ENCODE measurements at places on chromosomes 7 and 10.

GRCh38 chr10:120387326-120387725 lies 69.7 kb upstream of the PLPP4 start:
- H3K4me3 ChIP-seq = no peak overlapping the region
- DNase-seq = no peak
- H3K27me3 ChIP-seq = no peaks in the 10 kb centered on the region
- H3K36me3 ChIP-seq = no peaks in the 10 kb centered on the region
- no peak overlapping the region for H3K27ac ChIP-seq

DNA sequence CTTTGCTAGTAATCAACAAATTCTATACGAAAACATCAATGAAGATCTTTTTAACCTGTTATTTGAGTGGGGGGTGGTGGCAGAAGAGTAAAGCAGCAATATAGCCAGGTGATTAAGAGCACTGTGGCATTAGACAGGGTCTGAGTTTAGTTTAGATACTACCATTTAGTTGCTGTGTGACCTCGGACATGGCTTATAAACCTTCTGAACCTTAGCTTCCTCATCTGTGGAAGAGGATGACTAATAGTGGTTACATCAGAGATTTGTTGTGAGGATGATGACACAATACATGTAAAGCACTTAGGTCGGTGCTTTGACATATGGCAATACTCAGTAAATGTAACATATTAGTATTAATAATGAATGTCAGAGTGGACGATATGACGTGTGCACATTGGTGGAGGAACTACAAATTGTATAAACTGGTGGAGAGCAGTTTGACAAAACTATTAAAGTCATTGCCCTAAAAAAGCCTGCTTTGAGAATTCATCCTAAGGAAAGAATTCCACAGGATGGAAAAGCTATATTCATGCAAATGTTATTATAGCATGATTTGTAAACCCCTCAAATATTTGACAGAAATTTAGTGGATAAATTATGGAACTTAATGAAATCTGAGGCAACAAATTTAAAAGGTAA lies 24.3 kb downstream of the SPAG6 start:
- H3K4me1 ChIP-seq = no peaks in the 10 kb centered on the region
- DNase-seq = no peak
- no peak overlapping the region for H3K27ac ChIP-seq
- H3K27me3 ChIP-seq = no peaks in the 10 kb centered on the region
- no peak overlapping the region for H3K4me3 ChIP-seq
- H3K36me3 ChIP-seq = no peaks in the 10 kb centered on the region

DNA sequence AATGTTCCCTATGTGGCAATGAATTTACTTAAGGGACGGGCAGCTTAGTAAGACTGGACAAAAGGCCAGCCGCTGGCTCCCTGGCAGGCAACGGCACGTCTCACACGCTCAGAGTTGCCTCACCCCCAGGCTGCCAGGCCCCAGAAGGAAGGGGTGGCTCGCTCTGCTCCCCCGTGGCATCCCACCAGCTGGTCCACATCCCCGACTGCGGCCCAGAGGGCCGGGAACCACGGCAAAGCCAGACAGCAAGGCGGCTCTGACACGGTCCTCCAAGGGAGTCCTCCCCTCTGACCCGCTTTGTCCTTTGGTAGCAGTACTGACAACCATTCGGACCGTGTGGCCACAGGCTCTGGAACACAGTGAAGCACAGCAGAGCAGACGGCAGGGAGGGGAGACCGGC lies 34.1 kb downstream of the NUDT1 start:
- no peaks in the 10 kb centered on the region for H3K4me1 ChIP-seq
- no peak for DNase-seq
- H3K27me3 ChIP-seq = no peaks in the 10 kb centered on the region
- no peak overlapping the region for H3K27ac ChIP-seq
- peaks cover 4% of the 10 kb centered on the region for H3K36me3 ChIP-seq

DNA sequence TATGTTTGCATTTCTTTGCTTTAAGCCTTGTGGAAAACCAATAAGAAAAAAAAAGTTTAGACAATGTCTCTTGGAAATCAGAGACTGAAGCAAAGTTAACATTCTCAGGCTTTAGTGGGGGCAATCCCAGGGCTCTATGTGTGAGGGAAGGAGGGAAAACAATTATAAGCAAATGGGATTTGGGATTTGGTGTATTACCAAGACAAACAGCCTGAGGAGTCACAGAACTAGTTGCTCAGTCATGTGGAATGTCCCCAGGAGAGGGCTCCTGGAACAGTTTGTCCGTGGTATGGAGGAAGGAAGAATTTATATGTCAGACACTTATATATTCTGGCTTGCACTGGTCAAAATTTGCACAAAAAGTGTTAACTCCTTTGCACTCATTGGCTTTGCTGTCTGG lies 562.9 kb upstream of the TPK1 start:
- H3K27ac ChIP-seq = no peak overlapping the region
- H3K4me3 ChIP-seq = no peak overlapping the region
- H3K27me3 ChIP-seq = no peaks in the 10 kb centered on the region
- no peaks in the 10 kb centered on the region for H3K36me3 ChIP-seq
- no peak for DNase-seq

- H3K4me3 ChIP-seq = no peak overlapping the region
- H3K27ac ChIP-seq = no peak overlapping the region
- no peaks in the 10 kb centered on the region for H3K27me3 ChIP-seq
- H3K4me1 ChIP-seq = peaks cover 4% of the 10 kb centered on the region
- H3K36me3 ChIP-seq = no peaks in the 10 kb centered on the region
Observed at GRCh38 chr7:30709549-30709948, 27.3 kb upstream of the CRHR2 start.

GRCh38 chr7:158022601-158023000 lies 565.0 kb downstream of the PTPRN2 start:
- H3K4me1 ChIP-seq = no peaks in the 10 kb centered on the region
- no peak overlapping the region for H3K27ac ChIP-seq
- no peaks in the 10 kb centered on the region for H3K36me3 ChIP-seq
- H3K27me3 ChIP-seq = no peaks in the 10 kb centered on the region
- no peak overlapping the region for H3K4me3 ChIP-seq

- H3K27ac ChIP-seq = no peak overlapping the region
- H3K36me3 ChIP-seq = no peaks in the 10 kb centered on the region
- no peak for DNase-seq
- no peaks in the 10 kb centered on the region for H3K27me3 ChIP-seq
- no peaks in the 10 kb centered on the region for H3K4me1 ChIP-seq
Observed at GRCh38 chr10:78778444-78779338, 290.1 kb upstream of the ZMIZ1 start.

- no peaks in the 10 kb centered on the region for H3K36me3 ChIP-seq
- H3K27me3 ChIP-seq = no peaks in the 10 kb centered on the region
- no peak overlapping the region for H3K4me3 ChIP-seq
- DNase-seq = peak; percentile 79
Observed at GRCh38 chr7:2732959-2733584, 45.1 kb downstream of the AMZ1 start.

GRCh38 chr10:132925071-132925561 lies 17.3 kb downstream of the CFAP46 start:
- DNase-seq = no peak
- H3K4me3 ChIP-seq = no peak overlapping the region
- H3K27me3 ChIP-seq = no peaks in the 10 kb centered on the region
- H3K4me1 ChIP-seq = no peaks in the 10 kb centered on the region

DNA sequence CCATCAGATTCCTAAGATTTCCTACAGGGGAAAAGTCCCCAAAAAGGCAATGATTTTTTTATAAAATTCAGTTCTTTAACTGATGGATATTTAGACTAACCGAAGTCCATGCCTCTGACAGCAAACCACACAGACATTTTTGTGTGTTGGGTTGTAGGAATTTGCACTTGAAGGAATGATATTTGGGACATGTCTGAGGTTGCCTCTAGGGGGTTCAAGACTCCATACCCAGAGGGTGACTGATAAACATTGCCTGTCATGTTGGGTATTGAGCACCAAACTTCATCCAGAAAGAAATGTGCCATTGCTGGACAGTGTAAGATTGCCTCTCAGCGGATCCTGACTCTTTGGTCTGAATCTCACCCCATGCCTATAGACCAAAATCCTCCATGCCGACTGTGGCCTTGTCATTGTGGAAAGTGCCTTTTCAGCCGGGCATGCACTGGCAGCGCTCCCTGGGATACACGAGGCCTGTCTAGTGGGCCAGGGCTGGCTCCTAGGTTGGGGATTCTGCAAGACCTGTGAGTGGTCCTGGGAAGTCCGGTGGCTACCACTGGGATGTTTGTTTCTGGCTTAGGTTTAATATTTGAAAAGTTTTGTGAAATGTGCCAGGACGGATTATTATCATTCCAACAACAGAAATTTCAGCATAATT lies 252.9 kb downstream of the WDR37 start:
- no peak overlapping the region for H3K27ac ChIP-seq
- H3K4me3 ChIP-seq = no peak overlapping the region

GRCh38 chr7:7671361-7671760 lies 30.8 kb downstream of the UMAD1 start:
- H3K36me3 ChIP-seq = no peaks in the 10 kb centered on the region
- H3K4me3 ChIP-seq = no peak overlapping the region
- no peaks in the 10 kb centered on the region for H3K27me3 ChIP-seq
- no peaks in the 10 kb centered on the region for H3K4me1 ChIP-seq

DNA sequence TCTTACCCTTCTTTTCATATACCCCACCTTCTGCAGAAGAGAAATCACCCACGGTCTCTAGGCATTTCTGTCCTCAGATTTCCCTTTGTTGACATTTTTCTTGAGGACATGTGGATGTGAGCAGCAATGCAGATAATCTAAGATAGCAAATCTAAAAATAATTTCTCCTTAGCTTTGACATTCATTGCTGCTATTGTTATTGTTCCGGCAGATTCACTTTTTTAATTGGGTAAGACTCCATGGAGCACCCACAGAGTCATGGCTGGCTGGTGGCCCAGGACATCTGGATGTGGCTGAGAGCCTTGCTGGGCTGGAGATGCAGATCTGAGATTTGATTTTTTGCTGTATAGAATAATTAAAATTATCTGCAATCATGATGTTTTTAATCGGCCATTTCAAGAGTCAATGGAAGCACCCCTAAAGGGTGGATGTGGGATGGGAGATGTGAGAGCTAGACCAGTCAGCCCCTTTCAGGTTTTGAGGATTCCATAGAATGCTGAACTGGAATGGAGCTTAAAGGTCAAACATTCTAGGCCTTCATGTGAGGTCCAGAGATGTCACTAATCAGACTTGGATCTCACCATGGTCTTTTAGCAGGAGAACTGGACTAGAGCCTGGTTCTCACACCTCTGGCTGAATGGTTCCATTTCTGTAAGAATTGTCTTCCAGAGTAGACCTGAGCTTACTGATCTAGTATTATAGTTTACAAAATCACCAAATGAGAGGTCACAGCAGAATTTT lies 37.5 kb downstream of the TAS2R41 start:
- H3K36me3 ChIP-seq = no peaks in the 10 kb centered on the region
- H3K27me3 ChIP-seq = no peaks in the 10 kb centered on the region
- no peak overlapping the region for H3K27ac ChIP-seq
- DNase-seq = no peak
- H3K4me3 ChIP-seq = no peak overlapping the region
- H3K4me1 ChIP-seq = no peaks in the 10 kb centered on the region

- no peaks in the 10 kb centered on the region for H3K4me1 ChIP-seq
- no peaks in the 10 kb centered on the region for H3K36me3 ChIP-seq
- H3K27me3 ChIP-seq = no peaks in the 10 kb centered on the region
- no peak overlapping the region for H3K4me3 ChIP-seq
Observed at GRCh38 chr7:11082121-11082520, 108.4 kb downstream of the PHF14 start.

- no peaks in the 10 kb centered on the region for H3K4me1 ChIP-seq
- no peak overlapping the region for H3K27ac ChIP-seq
- no peaks in the 10 kb centered on the region for H3K27me3 ChIP-seq
- no peaks in the 10 kb centered on the region for H3K36me3 ChIP-seq
- H3K4me3 ChIP-seq = no peak overlapping the region
Observed at GRCh38 chr10:92265687-92266258, 25.1 kb downstream of the CPEB3 start.

GRCh38 chr7:96657347-96658021 lies 52.2 kb downstream of the SEM1 start:
- no peaks in the 10 kb centered on the region for H3K4me1 ChIP-seq
- no peak overlapping the region for H3K4me3 ChIP-seq
- no peak overlapping the region for H3K27ac ChIP-seq

- no peaks in the 10 kb centered on the region for H3K4me1 ChIP-seq
- DNase-seq = no peak
- H3K4me3 ChIP-seq = no peak overlapping the region
- no peaks in the 10 kb centered on the region for H3K27me3 ChIP-seq
- no peak overlapping the region for H3K27ac ChIP-seq
Observed at GRCh38 chr7:113460067-113460466, 341.7 kb upstream of the SMIM30 start.

DNA sequence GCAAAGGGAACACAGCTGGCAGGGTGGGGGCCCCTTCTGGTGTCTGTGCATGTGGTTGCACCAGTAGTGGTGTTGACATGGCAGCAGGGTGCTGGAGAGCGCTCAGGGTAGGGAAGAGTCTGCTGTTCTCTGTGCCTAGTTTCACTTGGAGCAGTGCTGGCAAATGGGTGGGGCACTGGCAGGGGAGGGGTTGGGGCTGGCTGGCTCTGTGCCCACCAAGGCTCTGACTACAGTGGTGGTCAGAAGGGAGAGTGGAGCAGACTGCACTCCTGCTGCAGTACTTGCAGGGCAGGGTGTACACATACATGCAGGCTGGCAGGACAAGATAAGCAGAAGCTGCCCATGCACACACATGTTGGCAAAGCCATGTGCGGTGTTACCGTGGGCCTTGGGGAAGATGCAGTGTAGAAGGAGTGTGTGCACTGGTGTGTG lies 18.2 kb downstream of the FAM25A start:
- H3K36me3 ChIP-seq = no peaks in the 10 kb centered on the region
- DNase-seq = no peak
- H3K4me1 ChIP-seq = no peaks in the 10 kb centered on the region
- no peaks in the 10 kb centered on the region for H3K27me3 ChIP-seq
- no peak overlapping the region for H3K4me3 ChIP-seq
- no peak overlapping the region for H3K27ac ChIP-seq

- no peaks in the 10 kb centered on the region for H3K4me1 ChIP-seq
- H3K27me3 ChIP-seq = no peaks in the 10 kb centered on the region
- no peaks in the 10 kb centered on the region for H3K36me3 ChIP-seq
- no peak overlapping the region for H3K4me3 ChIP-seq
- H3K27ac ChIP-seq = no peak overlapping the region
- no peak for DNase-seq
Observed at GRCh38 chr10:110083884-110084283, 76.1 kb downstream of the ADD3 start.

DNA sequence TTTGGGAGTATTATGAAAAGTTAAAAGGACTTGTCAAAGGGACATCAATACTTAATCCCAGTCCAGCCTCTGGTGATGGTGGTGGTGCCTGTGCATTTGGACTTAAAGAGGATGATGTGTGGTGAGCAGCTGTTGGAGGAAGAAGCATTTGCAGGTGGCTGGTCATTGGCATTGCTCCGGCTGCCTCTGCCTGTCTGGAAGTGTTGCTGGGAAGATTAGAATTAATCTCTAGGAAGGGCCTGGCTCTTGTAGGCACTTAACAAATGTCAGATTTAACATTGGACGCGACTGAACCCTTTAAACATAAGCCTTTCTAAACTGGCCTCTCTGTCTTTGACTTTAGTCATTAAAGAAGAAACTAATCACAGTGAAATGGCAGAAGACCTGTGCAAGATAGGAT lies 58.8 kb downstream of the FIGNL1 start:
- no peaks in the 10 kb centered on the region for H3K36me3 ChIP-seq
- H3K4me3 ChIP-seq = no peak overlapping the region
- no peaks in the 10 kb centered on the region for H3K27me3 ChIP-seq
